ENCODE measurements at places on chromosomes 5 and 9. TPM values are rescaled to one million over a fixed set of nuclear protein-coding genes. Genes with fewer than 3 reads are reported as not detected.

NRARP gene
- total RNA-seq = 16.3 TPM

- no peak for DNase-seq
Measured at GRCh38 chr5:67963789-67964519, 251.6 kb upstream of the PIK3R1 start.

DNA sequence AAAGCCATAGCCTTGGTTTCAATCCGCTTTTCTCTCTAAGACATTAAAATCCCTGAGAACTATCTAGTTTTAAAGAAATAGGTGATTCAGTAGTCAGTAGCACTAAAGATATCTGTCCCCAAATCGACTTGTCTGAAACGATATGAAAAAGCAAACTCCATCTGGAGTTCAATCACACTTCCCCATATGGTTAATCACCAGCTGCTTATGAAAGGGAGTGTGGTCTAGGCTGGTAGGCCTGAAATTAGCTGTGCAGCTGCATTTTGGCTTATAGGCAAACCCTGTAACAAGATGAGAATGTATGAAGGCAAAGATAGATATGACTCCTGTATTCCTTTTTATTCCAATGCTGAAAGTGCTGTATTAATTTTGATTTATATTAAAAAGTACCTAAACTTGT lies 65.9 kb downstream of the DMRTA1 start:
- DNase-seq = no peak

TRAF1 gene
- total RNA-seq = 1.6 TPM

CBY3 gene
- not detected for total RNA-seq

GRCh38 chr5:68352166-68352565 lies 136.6 kb downstream of the PIK3R1 start:
- DNase-seq = no peak

GRCh38 chr9:2346277-2346913 lies 275.2 kb upstream of the VLDLR start:
- DNase-seq = no peak

DNA sequence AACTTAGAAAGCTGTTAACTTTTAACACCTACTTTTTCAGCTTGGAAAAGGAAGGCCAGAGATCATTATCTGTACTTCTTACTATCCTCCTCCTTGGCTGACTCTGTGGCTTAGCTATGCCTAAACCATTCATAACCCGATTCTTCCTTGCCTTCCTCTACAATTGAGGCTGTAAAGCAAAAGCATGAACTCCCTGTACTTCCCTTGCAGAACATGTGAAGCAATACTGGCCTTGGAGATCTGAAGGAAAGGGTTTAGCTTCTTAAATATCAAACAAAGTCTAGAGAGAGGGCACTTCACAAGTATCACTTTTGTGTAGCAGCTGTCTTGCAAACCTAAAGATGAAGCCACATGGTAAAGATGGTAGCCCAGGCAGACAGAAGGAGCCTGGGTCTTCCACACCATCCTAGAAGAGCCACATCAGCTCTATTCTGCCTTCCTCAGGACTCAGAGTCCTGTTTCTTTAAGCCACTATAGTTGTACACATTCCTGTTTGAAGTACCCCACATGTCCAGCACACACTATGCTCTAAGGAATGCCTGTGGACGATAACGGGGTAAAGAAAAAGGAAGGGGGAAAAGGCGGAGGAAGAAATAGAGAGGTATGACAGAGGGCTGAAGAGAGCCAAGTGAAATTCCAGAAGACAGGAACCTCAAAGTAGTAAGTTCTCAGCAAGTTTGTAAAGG lies 169.2 kb downstream of the SLIT3 start:
- DNase-seq = no peak

SPEF2 gene
- total RNA-seq = 2.3 TPM

DNA sequence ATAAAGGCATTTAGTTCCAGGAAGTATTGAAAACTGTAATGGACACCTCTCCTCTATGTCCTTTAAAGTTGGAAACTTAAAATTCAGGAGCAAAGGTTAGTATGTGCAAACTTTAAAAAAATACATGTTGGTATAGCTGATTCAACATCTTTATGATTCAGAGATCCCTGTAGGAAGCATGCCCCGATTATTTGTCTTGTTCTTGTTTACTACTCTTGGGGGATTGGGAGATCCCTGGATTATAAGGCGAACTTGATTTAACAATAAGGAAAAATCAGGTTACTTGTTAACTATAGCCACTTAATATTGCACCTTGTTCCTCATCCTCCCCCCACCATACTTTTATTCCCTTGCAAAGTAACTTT lies 1.7 kb downstream of the F2RL1 start:
- no peak for DNase-seq

DNA sequence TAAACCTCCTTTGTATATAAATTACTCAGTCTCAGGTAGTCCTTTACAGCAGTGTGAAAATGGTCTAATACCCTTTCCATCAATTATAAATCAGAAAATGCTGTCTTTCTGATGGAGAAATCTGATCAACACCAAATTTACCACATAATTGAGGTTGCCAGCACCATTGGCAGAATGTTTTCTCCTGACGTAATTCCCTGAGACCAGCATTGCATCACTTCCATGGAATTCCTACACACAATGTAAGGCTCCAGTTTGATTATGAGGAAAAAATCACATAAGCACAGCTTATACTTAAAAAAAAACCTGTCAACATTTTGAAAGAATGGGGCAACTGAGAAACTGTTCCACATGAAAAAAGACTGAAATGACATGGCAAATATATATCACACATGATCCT lies 618.7 kb upstream of the CDH6 start:
- DNase-seq = no peak

- no peak for DNase-seq
Measured at GRCh38 chr9:110742741-110743371, 74.3 kb downstream of the MUSK start.

GRCh38 chr5:167447466-167448375 lies 843.7 kb upstream of the WWC1 start:
- no peak for DNase-seq

HRCT1 gene
- 5.2 TPM for total RNA-seq

SLC31A2 gene
- 62.4 TPM for total RNA-seq

- DNase-seq = no peak
Measured at GRCh38 chr5:77761606-77762005, 14.5 kb downstream of the TBCA start.

GRCh38 chr9:135809166-135809565 lies 98.2 kb downstream of the CAMSAP1 start:
- DNase-seq = peak; percentile 28

DNA sequence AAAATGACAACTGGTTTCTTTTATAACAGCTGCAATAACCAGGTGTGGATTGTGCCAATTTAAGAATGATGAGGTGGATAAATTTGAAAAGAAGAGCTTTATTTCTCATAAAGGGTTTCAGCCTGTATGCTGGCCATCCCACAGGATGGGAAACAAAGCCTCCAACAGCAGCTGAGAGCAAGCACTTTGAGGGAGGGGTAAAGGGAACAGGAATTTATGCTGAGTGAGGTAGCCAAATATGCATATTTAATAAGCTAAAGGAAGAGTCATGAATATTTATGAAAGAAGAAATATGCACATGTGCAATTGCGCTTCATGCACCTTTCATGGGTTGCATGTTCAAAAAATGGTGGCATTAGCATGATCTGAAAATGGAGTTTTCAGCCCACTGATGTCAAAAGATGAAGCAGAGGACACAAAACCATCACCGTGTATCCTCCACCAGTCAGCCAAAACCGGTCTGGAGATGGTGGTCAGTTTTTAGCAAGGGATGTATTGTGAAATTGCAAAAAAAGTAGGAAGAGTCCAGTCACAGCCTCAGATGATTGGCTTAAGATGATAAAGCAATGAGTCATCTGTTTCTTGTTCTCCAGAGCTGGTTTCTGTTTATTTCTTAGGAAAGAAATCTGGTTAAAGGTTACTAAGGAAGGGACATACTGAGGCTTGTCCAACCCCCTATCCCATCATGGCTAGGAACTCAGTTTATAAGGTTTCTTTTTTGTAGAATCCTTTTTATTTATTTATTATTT lies 47.9 kb downstream of the DEPDC1B start:
- DNase-seq = no peak
